Panc1 (cell line): ENCODE measurements at places on chromosomes 1 and 21. TPM values are rescaled to one million over a fixed set of nuclear protein-coding genes. Genes with fewer than 3 reads are reported as not detected.

GRCh38 chr1:222754366-222755139, 17.6 kb downstream of the FAM177B start:
- no peaks in the 10 kb centered on the region for H3K4me1 ChIP-seq
- no peak overlapping the region for H3K4me3 ChIP-seq
- H3K27ac ChIP-seq: no peak overlapping the region
- no peaks in the 10 kb centered on the region for H3K27me3 ChIP-seq

- no peaks in the 10 kb centered on the region for H3K36me3 ChIP-seq
- no peak overlapping the region for H3K4me3 ChIP-seq
- no peak for DNase-seq
Observed at GRCh38 chr1:197984289-197984688, 67.1 kb downstream of the LHX9 start.

DNA sequence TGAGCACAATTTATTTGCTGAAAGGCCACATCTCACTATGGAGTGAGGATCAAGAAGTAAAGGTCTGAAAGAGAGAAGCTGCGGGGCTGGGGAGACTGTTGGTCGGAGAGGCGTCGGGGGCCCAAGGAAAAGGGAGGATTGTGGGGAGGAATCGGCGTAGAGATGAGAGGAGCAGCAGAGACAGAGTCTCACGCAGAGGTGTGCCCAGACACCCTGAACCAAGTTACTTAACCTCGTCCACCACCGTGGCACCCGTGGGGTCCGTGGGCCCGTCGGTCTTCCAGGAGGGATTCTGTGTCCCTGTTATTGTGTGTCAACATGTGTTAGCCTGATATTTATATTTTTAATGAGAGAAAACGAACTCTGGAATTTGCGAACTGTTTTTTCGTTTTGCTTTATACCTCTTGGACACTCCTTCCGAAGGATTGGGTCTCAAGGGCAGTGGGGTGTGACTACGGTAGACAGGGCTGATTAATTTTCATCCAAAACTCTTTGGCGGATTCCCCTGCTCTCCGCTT, 3.8 kb upstream of the NBPF1 start:
- no peak overlapping the region for H3K4me3 ChIP-seq
- no peaks in the 10 kb centered on the region for H3K27me3 ChIP-seq
- no peaks in the 10 kb centered on the region for H3K36me3 ChIP-seq
- DNase-seq: no peak
- peaks cover 16% of the 10 kb centered on the region for H3K4me1 ChIP-seq

DNA sequence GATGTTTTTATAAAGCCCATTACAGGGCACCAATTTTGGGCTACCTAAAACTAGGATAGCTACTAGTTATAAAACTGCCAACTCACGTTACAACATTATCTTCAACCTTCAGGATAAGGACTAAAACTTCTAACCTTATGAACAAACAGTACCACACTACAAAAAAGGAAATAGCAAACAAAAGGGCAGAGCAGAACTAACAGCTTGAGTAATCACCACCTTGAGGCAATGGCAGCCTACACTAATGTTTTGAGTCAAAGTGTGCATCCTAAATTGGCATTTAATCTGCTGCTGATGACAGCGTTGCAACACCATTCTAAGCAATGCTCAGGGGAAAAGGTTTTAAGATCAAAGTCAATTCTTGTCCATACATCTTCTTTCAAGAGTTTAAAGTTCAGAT, 27.2 kb downstream of the PTP4A2 start:
- H3K4me3 ChIP-seq: no peak overlapping the region
- no peaks in the 10 kb centered on the region for H3K27me3 ChIP-seq

GRCh38 chr1:208387908-208388811, 144.0 kb upstream of the PLXNA2 start:
- no peaks in the 10 kb centered on the region for H3K36me3 ChIP-seq
- no peaks in the 10 kb centered on the region for H3K4me1 ChIP-seq
- no peak for DNase-seq
- H3K27ac ChIP-seq: no peak overlapping the region
- H3K27me3 ChIP-seq: no peaks in the 10 kb centered on the region

DNA sequence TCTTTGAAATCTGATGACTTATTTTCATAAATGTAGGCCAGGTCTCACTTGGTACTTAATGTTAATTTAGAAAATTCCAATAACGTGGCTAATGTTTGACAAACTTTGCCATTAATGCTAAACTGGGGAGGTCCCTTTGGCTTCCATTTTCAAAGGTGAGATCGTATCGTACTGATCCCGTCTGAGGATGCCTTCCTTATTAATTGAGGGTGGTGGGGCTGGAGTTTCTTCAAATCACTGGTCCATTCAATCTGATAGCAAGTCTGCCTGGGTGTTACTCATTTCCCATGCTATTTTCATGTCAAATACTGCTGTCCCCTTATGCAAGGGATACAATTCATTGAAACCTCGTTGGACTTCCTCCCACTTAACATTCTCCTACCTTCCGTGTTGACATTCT, 327.1 kb downstream of the DISC1 start:
- H3K27ac ChIP-seq: no peak overlapping the region
- no peaks in the 10 kb centered on the region for H3K36me3 ChIP-seq
- H3K27me3 ChIP-seq: no peaks in the 10 kb centered on the region

DNA sequence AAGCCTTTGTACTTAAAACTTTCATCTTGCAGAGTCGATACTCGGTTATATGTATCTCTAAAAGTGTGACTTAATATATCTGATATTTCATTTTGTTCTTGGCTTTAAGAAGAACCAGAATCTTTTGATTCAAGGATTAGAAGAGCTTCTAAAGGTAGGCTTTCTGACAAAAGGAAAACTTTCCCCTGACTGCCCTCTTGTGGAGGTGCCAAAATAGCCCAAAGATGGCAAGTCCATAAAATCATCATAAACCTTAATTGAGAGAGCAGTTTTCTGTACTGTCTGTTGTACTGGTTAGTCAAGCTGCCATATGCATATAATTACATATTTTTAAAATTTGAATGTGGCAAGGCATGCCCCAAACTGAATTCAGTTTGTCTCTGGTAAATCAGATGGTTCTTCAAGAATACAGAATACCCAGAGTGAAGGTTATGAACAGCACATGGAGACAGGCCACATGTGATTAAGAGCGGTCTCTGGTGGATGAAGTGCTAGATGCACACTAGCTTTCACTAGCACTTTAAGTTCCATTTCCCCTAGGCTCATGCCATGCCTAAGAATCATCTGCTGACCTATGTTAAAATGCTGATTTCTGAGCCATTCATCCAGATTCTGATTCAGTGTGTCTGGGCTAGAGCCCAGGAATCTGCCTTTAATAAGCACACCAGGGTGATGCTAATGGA, 27.7 kb upstream of the ELAVL4 start:
- no peak overlapping the region for H3K4me3 ChIP-seq
- H3K27me3 ChIP-seq: no peaks in the 10 kb centered on the region
- no peak overlapping the region for H3K27ac ChIP-seq
- H3K36me3 ChIP-seq: no peaks in the 10 kb centered on the region

- no peak for DNase-seq
- H3K4me3 ChIP-seq: no peak within 1 kb of the TSS
- peaks cover 2% of the 10 kb centered on the region; the same call in 1 of the 2 replicates for H3K27me3 ChIP-seq
- H3K4me1 ChIP-seq: no peaks in the 10 kb centered on the region
- no peaks in the 10 kb centered on the region for H3K36me3 ChIP-seq
Observed at GRCh38 chr1:160579216-160579701, at the start of gene CD84. CD84 (minus strand) TSS chr1:160579496; CDS start chr1:160579437, 59 bp downstream.

DNA sequence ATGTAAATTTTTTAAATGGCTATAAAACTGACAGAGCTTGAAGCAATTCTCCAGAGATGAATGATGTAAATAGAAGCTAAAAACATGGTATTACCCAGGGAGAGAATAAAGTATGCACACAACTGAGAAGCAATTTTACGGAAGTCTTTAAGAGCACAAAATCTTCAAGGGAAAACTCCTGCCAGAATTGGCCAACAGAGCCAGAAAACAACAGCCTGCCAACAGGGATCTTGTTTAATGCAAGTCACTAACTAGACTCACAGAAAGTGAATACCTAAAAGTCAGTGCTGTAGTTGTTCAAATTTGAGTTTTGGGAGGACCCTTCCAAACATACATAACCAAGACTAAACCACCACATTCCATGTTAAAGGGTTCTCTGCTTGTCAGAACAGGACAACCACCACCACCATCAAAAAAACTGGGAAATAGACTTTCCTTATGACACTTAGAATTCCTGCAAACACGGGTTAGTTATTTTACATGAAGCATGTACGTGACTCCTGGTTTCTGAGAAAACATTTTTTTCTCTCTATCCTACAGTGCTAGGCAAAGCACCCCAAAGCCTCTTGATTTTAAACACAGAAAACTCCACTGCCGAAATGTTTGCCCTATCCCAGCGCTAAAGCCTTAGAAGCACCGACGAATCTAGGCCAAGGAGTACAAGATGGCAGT, 1.6 kb downstream of the EPS15 start:
- peak overlapping the region; percentile 94 for H3K27ac ChIP-seq
- H3K36me3 ChIP-seq: no peaks in the 10 kb centered on the region; the same call in 1 of the 2 replicates
- H3K27me3 ChIP-seq: no peaks in the 10 kb centered on the region
- H3K4me1 ChIP-seq: peaks cover 46% of the 10 kb centered on the region
- peak overlapping the region; percentile 91 for H3K4me3 ChIP-seq

- H3K4me3 ChIP-seq: no peak overlapping the region
- H3K36me3 ChIP-seq: no peaks in the 10 kb centered on the region
- no peak overlapping the region for H3K27ac ChIP-seq
- no peak for DNase-seq
- H3K4me1 ChIP-seq: no peaks in the 10 kb centered on the region; the same call in 1 of the 2 replicates
Observed at GRCh38 chr21:34592120-34592955, 22.6 kb downstream of the RCAN1 start.

DNA sequence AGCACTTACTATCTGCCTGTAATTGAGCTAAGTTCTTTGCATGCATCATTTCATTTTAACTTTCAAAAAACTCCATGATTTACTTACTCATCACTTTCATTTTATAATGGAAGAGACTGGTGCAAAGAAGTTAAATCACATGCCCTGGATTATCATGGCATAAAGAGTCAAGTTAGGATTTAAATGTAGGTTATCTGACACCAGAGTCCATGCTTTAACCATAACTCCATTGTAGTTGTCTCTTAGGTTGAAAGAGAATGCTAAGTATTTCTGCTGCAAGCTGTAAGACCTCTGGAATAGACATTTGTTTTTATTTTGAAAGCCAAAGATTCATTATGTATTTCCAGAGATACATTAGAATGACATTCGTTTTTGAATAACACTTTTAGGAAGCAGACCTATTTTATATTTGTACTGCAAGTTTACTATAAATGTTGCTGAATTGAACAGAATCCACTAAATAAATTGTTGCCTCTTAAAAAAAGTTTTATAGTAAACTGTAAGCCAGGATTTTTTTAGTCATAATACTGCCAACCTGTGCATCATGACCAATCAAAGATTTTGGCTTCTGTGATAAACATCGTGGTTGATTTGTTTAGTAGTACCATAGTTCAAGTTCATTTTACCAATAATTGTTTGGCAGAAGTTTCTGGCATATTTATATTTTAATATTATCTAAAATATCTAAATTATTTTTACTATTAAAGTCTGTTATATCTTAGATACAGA, 26.1 kb downstream of the CFH start:
- no peak overlapping the region for H3K27ac ChIP-seq
- no peak for DNase-seq
- H3K4me1 ChIP-seq: no peaks in the 10 kb centered on the region
- H3K4me3 ChIP-seq: no peak overlapping the region
- H3K36me3 ChIP-seq: no peaks in the 10 kb centered on the region

DNA sequence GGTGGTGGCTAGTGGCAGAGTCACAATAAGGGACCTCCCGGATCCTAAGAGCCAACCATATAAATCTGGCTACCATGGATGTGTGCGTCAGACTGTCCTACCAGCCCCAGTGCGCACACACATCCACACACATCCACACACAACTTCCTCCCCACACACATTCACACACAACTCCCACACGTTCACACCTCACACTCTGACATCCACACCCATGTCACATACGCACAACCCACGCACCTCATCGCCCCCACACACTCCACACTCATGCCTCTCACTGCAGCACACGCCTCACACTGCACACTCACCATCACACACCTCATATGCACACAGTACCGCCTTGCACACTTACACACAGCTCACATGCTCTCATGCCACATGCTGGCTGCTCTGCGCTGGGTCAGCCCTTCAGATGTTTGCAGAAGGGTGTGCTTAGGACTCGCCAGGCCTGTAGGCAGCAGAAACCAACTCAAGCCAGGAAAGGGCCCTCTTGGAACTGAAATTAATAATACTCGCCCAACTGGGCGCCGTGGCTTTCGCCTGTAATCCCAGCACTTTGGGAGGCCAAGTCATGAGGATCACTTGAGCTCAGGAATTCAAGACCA, 3.0 kb downstream of the LDLRAD2 start:
- no peak overlapping the region for H3K27ac ChIP-seq
- H3K27me3 ChIP-seq: no peaks in the 10 kb centered on the region
- H3K36me3 ChIP-seq: no peaks in the 10 kb centered on the region

- H3K4me1 ChIP-seq: peaks cover 24% of the 10 kb centered on the region
- peak overlapping the region; percentile 12; the same call in 1 of the 2 replicates for H3K27ac ChIP-seq
- no peak for DNase-seq
- H3K4me3 ChIP-seq: no peak overlapping the region
- no peaks in the 10 kb centered on the region for H3K27me3 ChIP-seq
Observed at GRCh38 chr1:85282424-85282823, 6.0 kb upstream of the BCL10 start.

- no peak overlapping the region for H3K4me3 ChIP-seq
- no peak overlapping the region for H3K27ac ChIP-seq
- H3K27me3 ChIP-seq: no peaks in the 10 kb centered on the region
- no peaks in the 10 kb centered on the region for H3K36me3 ChIP-seq
- DNase-seq: no peak
Observed at GRCh38 chr1:6257541-6258069, 3.3 kb downstream of the GPR153 start.

Gene AMY2A
- total RNA-seq: 0.28 TPM

Gene AMY1A
- total RNA-seq: not detected

Gene TMEM79
- 5.5 TPM for total RNA-seq

Gene SPRR2A
- not detected for total RNA-seq
